ENCODE measurements at places on chromosomes 12 and 14. TPM values are rescaled to one million over a fixed set of nuclear protein-coding genes. Genes with fewer than 3 reads are reported as not detected.

DNA sequence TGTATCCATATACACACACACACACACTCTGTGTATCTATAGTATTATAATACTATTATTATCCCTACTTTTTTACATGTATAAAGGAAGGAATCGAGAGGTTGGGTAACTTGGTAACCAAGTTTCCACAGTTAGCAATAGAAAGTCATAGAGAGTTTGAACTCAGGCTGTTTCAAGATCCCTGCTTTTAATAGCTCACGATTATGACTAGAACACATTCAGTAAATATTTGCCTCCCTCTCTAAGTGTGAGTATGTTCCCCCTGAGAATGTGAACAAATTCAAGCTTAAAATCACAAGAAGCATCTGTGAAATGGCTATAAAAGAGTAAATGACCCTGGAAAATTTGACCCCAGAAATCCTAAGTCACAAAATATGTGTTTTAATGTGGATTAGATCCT, 11.0 kb upstream of the REP15 start:
- no peak for DNase-seq

- peak; percentile 73 for DNase-seq
These were observed 4.0 kb downstream of the AP1G2 start for GRCh38 chr14:23563473-23564180.

DNA sequence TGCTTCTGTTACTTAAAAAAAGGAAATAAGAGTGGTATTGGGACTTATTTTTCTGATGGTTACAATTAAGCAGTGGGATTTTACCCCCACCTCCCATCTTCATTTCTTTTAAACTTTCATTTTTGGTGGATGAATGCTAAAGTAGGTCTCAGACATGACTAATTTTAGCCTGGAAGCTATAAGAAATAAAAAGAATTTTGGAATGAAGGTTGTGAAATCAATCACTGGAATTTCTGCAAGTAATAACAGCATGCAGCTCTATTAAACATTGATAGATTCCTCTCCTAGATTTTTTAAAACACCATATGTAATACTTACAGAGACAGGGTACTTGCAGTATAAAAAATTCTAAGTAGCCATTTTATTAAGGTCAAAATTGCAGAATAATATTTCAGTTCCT, 164.2 kb upstream of the CLEC14A start:
- no peak for DNase-seq

The FIGNL2 gene
- polyA plus RNA-seq: 3.1 TPM

The LTB4R gene
- polyA plus RNA-seq: 4.6 TPM

Data from kidney (tissue), 22 donors.